AML-193 (cell line): ENCODE measurements at places on chromosomes 2 and 18.

DNA sequence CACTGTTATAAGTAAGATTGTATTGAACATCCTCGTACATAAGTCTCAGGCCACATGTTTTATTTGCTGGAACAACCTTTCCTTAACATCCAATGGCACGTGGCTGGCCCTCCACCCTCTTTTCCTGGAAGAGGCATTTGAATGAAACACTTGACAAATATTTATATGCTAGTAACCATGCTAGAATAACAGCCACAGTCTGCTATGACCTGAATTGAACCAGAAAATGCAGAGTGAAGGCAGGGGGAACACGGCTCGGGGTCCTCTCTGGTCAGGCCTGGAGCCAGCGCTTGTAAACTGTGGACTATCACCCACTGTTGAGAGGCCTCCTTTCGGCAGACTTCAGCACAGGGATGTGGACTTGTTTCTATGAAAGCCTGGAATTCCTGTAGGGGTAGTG lies 198.2 kb upstream of the COPS8 start:
- DNase-seq = no peak

DNA sequence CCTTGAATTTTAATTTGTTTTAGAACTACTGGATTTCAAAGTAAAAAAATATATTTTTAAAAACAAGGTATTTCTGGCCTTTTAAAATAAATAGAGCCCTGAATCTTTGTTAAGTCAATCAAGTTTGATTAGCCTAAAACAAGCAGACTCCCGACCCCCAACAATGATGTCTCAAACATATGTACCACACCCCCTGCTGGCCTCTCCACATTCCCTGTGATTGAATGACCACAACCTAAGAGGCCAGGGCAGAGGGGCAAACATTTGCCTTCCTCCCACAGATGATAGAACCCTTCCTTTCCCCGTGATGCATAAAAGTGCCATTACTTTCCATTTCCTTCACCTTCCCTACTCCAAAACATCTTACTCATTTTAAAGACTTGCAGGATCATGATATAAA lies 130.9 kb downstream of the STK39 start:
- DNase-seq = no peak

- DNase-seq = no peak
Observed at GRCh38 chr2:133477616-133477990, 90.7 kb downstream of the NCKAP5 start.

DNA sequence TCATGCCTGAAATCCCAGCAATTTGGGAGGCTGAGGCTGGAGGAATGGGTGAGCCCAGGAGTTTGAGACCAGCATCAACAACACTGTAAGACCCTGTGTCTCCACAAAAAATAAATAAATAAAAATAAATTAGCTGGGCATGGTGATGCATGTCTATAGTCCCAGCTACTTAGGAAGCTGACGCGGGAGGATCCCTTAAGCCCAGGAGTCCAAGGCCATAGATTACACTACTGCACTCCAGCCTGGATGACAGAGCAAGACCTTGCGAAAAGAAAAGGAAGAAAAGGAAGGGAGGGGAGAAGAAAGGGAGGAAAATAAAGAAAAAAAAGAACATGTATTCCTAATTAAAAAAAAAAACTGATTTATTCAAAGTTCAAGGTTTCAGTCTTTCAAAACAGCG lies 78.2 kb downstream of the TRIP12 start:
- no peak for DNase-seq

DNA sequence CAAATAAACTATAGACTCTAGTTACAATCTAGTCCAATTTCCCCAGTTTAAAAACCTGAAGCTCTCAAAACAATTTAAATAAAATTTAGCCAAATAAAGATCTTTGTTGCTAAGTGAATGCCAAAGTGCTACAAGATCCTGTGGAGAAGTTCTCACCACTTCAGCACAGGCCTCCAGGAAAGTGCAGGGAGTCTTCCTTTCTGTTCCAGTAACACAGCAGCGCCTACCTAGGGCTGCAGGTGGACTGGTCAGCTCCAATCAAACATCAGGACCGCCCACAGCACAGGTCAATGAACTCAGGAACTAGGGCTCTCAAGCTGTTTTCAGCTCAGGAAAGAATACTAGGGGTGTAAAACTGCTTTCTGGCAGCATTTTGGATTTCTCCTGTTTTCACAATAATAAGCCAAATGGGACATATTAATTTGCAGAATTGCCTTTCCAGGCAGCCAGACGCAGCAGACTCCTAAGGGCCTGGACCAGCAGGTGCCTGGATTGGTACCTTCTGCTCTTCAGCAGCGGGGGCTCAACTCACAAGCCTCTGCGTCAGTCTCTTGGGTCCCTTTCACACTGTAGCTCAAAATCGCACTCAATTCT lies 1.5 kb downstream of the FAM110C start:
- DNase-seq = no peak
